ENCODE measurements at places on chromosomes 7 and 10.

- no peak for DNase-seq
These were observed 68.4 kb upstream of the PDCD4 start for GRCh38 chr10:110803239-110803749.

DNA sequence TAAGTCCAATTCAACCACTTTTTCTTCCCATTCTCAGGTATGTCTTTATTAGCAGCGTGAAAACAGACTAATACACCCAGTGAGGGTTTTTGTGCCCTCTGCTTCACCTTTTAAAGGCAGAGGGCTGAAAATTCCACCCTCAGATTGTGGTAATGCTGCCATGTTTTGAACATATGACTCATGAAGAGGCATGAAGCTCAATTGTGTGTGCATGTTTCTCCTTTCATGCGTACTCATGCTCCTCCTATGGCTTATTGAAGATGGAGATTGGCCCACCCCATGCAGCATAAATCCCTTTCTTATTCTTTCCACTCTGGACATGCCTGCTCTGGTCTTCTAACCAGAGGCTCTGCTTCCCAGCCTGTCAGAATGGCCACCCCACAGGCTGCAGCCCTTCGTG is 168.0 kb upstream of the PRKCQ start:
- no peak for DNase-seq

DNA sequence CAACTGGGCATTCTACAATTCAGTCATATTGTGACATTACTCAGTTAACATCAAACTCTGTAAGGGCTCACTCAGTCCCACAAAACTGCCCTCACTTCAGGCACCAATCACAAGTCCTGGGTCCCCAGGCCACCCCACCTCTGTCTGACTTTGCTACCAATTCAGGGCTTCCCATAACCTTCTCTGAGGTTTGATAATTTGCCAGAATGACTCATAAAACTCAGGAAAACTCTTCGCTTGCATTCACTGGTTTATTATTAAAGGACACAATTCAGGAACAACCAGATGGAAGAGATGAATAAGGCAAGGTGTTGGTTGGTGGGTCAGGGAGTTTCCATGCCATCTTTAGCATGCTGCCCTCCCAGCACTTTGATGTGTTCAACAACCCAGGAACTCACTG is 41.3 kb downstream of the AVL9 start:
- DNase-seq: no peak

- DNase-seq: no peak
These were observed 258.1 kb upstream of the C7orf33 start for GRCh38 chr7:148332191-148333186.

- no peak for DNase-seq
These were observed 305.1 kb upstream of the PITRM1 start for GRCh38 chr10:3477683-3478082.

GRCh38 chr7:39306016-39306570 is 260.1 kb upstream of the YAE1 start:
- no peak for DNase-seq

DNA sequence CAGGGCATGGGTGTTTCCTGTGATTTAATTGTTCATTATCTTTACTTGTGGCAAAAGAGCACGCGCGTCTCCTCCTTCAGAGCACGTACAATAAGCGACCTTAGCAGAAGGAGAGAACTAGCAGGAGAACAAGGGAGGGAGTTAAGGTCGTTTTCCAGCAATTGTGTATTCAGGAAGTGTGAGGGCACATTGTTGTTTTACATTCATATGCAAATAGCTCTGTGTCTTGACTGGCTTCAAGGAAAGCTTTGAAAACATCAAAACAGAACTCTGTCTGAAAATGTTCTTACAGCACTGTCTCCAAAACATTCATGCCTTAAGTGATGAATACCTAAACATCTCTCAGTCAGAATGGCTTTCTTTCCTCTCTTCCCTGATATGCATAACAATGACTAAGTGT is 499.1 kb downstream of the ACTR3B start:
- no peak for DNase-seq

DNA sequence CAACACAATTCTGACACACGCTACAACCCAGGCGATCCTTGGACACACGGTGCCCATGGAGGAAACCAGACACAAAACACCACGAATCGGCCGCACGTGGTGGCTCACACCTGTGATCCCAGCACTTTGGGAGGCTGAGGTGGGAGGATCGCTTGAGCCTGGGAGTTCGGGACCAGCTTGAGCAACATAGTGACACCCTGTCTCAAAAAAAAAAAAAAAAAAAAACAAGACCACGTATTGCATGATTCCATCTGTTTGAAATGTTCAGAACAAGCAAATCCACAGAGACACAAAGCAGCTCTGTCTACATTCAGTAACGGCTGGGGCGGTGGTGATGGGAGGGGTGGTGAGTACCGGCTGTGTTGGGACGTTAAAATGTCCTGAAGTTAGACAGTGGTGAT is 25.2 kb downstream of the ADAP1 start:
- DNase-seq: no peak

GRCh38 chr10:115936926-115937767 is 335.9 kb downstream of the GFRA1 start:
- DNase-seq: no peak

DNA sequence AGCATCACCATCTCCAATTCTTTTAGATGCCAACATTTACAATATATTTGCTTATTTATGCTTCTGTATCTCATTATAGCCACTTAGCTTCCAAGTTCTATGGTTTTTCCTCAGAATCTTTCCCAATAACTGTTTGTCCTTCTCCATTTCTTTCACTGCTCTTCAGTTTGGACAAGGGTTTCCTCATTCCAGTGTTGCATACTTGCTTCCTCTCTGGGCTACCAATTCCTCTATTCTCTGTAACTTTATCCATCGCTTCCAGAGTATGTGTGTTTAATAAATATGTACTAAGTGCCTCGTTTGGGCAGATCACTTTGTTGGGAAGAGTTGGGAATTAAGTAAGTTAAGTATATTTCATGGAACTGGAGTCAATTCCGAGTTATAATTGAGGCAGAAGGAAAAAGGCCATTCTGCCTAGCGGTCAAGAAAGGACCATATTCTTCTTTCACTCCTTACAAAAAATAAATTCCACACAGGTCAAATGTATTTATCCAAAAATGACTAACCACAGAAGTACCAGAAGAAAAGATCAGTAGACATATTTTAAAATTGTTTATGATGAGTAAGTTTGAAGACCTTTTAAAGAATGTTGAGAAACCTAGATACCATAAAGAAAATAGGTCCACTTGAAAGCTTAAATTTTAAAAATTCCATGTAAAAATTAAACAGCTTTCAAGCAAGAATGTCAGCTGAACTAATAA is 10.8 kb downstream of the STAMBPL1 start:
- no peak for DNase-seq

- no peak for DNase-seq
These were observed 346.1 kb upstream of the ANKRD30A start for GRCh38 chr10:36779238-36779846.

GRCh38 chr7:55649238-55649637 is 76.9 kb upstream of the VOPP1 start:
- DNase-seq: no peak

GRCh38 chr10:50373821-50374501 is 122.6 kb upstream of the ASAH2 start:
- DNase-seq: no peak

DNA sequence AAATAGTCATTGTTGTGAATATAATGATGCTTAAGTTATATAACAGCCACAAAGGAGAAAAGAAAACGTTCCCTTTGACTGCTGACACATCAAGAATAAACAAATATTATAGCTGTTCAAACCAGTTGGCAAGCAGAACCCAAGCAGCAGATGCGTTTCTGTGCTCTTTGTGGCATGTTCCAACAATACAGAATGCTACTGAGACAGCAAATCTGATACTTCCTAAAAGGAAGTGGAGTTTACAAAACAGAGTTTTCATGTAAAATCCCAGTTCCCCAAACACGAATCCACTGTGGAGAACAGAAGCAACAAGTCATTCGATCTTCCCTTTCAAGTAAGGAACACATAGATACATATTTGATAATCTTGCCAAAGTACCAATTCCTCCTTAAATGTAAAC is 170.9 kb upstream of the ASAH2 start:
- no peak for DNase-seq

- no peak for DNase-seq
These were observed 285.0 kb upstream of the ZMIZ1 start for GRCh38 chr10:78783753-78784152.

- no peak for DNase-seq
These were observed 5.1 kb downstream of the SYNPO2L start for GRCh38 chr10:73650537-73651331.

- no peak for DNase-seq
These were observed 102.5 kb downstream of the PCLO start for GRCh38 chr7:83060218-83060617.

- DNase-seq: no peak
These were observed 40.5 kb upstream of the CAMK1D start for GRCh38 chr10:12308736-12309375.

GRCh38 chr10:69056536-69057260 is 31.2 kb upstream of the SRGN start:
- no peak for DNase-seq

DNA sequence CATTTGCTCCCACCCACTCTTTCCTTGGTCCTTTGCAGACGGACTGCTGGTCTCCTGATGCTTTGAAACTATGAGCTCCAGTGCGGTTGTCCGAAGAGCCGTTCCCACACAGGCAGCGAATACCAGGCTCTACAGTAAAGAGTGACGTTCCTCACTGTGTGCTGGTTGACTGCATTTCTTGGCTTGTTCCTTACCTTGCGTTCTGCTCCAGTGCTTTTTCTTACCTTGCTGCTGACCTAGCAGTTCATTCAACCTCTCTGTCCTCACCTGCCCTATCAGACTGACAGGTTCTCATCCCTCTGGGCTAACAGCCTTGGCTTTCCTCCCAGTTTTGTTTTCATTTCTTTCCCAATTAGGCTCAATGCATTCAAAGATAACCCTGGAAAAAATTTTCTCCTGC is 214.8 kb downstream of the TMEM178B start:
- no peak for DNase-seq

- no peak for DNase-seq
These were observed 45.4 kb downstream of the CACNB2 start for GRCh38 chr10:18185621-18186020.

DNA sequence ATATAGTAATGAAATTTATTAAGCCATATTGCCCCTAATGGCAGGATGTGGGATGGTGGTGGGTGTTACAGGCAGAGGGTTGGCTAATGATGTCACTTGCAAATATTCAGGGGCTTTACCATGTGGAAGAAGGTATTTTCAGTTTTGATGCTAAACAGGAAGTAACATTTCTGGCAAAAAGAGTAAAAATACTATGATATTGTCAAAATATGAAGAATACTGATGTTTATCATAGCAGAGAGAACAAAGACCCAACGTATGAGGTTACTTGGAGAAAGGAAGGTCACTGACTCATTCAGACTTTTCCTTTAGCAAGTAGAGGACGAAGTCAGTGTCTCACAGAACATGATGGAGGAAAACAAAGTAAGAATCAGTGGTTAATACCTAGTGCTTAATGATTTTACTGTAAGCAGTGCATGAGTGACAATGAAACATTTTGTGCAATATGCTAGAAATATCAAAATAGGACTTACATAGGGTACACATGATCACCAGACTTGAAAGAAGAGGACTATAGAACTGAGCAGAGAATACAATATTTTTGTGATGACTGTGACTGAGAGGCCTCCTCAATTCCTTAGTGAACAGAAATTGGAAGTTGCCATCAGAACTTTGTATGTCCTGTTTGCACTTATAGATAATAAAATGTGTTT is 89.7 kb upstream of the STEAP4 start:
- peak; percentile 4 for DNase-seq

DNA sequence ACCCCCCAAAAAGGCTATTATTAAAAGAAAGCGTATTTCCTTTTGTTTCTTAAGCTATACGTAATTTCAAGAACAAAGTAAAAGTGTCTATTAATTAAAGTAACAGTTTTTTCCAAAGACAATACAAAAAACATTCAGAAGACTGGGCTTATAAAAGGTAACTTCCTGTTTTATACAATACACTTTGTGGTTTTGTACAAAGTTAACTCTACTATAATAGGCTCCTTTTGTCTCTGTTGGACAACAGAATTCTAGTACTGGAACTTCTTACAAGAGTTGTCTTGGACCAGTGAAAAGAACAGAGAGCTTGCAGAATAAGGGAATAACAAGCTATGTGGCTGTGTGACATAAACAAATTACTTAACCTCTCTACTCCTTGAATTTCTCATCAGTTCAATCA is 21.5 kb downstream of the SFMBT2 start:
- DNase-seq: no peak

- no peak for DNase-seq
These were observed 307.2 kb downstream of the SNX13 start for GRCh38 chr7:17633067-17633466.

GRCh38 chr10:67242528-67242927 is 316.7 kb downstream of the LRRTM3 start:
- DNase-seq: no peak

DNA sequence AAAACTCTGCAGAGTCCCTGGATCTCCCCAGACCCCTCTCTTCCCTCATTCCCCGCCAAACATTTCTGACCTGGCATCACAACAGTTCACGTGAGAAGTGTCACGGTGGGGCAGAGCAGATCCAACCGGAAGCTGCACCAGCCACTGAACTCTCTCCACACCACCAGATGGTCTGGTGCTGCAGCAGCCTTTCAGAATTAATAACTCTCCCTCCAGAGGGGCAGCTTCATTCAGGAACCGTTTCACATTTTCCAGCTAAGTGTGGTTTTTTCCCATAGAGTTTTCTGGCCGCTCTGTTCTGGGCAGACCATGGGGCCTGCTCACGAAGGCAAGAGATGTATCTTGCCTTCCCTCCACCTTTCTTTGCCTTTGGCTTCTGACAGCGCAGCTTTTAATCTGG is 486.7 kb upstream of the GALNT17 start:
- DNase-seq: no peak

- no peak for DNase-seq
These were observed 1019.0 kb downstream of the XPNPEP1 start for GRCh38 chr10:108904163-108904838.

- DNase-seq: no peak
These were observed 142.6 kb upstream of the LSM8 start for GRCh38 chr7:118041251-118041878.

DNA sequence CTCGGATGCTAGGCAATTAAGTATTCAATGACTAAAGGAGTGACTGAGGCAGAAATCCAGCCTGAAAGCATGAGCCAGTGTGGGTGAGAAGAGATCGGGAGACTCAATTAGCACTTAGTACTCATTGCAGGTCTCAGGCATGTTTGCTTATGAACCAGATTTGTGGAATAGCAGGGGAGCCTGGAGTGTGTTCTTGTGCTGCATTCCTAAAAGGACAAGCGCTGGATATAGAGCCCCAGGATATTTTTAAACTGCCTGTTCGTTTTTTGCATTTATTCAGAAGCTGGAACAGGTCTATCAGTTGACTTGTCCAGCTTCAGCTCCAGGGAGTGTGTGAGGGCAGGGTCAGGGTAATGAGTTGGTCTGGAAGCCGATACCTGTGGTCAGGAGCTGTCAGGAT is 120.3 kb downstream of the BMPER start:
- no peak for DNase-seq

GRCh38 chr7:45927721-45928120 is 6.6 kb upstream of the IGFBP3 start:
- no peak for DNase-seq

DNA sequence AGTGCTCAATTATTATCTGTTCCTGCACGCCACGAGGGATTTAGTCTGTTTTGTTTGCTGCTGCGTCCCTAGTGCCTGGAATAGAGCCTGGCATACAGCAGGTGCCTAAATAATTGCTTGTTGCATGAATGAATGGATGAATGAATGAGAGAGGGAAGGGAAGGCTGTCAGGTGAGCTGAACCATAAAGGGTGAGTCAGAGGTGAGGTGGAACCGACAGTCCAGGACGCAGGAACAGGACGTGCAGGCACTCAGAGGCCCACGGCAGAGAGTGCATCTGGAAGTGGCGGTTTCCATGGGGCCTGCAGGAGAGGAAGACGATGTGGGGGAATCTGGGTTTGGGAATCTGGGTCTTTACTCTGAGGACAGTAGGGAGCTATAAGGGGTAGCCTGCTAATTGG is 17.7 kb upstream of the PPIF start:
- no peak for DNase-seq
